ENCODE measurements at places on chromosomes 13 and 19.

DNA sequence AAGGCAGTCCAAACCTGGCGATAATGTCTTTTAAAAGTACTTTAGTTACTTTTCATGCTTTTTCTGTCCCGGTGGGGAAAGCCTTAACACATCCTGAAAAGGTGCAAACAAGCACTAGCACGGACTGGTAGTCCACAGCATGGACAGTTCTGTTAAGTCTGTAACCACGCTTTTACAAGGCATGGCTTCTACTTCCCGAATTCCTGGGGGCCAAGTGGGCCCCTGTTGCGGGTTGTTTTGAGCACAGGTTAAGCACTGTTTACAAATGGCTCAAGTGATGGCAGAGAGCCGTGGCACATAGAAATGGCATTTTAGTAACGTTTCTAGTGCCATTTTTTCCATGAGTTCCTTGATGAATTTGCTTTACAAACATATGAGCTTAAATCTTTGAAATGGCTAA is 37.6 kb downstream of the ZNF493 start:
- no peak for DNase-seq

GRCh38 chr19:13521066-13521465 is 14.8 kb upstream of the CACNA1A start:
- no peak for DNase-seq

GRCh38 chr13:33677215-33677614 is 140.7 kb upstream of the RFC3 start:
- no peak for DNase-seq

DNA sequence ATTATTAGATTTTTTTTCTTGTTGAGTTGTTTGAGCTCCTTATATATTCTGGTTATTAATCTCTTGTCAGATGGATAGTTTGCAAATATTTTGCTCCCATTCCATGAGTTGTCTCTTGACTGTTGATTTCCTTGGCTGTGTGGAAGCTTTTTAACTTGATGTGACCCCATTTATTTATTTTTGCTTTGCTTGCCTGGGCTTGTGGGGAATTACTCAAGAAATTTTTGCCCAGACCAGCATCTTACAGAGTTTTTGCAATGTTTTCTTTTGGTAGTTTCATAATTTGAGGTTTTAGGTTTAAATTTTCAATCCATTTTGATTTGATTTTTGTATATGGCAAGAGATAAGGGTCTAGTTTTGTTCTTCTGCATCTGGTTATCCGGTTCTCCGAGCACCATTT is 124.7 kb downstream of the PCCA start:
- no peak for DNase-seq

GRCh38 chr13:59734393-59734792 is 429.3 kb downstream of the DIAPH3 start:
- no peak for DNase-seq

GRCh38 chr19:29528946-29529645 is 3.3 kb downstream of the VSTM2B start:
- DNase-seq: no peak

DNA sequence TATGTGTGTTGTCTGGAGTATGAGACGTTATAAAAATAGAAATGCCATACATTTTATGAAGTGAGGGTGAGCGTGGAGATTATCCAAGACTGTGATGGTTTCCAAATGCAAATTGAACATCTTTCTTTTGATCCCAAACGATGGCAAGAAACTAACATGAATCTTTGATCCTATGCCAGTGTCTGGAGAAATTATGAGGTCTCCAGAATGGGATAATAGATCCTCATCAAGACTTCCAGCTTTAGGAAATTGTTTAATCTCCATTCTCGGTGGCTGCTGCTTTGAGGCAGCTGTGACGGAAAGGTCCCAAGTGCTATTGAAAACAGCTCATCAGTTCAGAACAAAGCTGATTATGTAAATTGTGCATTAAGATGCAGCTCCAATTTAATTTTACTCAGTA is 30.8 kb downstream of the CBY2 start:
- no peak for DNase-seq

- no peak for DNase-seq
These were observed 2.7 kb downstream of the COQ8B start for GRCh38 chr19:40713939-40714338.

DNA sequence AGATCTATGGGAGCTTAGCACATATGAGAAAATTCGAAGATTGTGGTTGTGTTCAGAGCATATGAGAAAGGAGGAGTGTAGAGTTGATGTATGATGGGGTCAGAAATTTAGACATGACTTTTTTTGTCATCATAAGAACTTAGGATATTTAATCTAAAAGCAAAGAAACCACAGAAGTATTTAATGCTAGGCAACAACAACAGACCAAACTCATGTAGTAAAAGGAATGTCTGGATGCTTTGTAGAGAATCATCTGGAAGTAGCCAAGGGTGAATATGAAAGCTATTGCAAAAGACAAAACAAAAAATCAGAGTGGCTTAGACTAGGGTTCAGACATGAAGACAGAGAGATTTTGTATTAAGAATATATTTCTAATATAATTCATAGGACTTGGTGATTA is 190.3 kb downstream of the SLITRK1 start:
- DNase-seq: no peak

GRCh38 chr13:80338781-80339562 is 2.0 kb downstream of the SPRY2 start:
- no peak for DNase-seq

GRCh38 chr19:52570000-52570861 is at the start of gene ZNF701:
Gene ZNF701, plus strand, starts transcription at chr19:52570287. Its CDS starts 3,861 bp downstream, at chr19:52574148.
- DNase-seq: peak; percentile 86

- DNase-seq: no peak
These were observed 21.7 kb downstream of the ZIC5 start for GRCh38 chr13:99949679-99950413.

- DNase-seq: peak; percentile 41
These were observed 1.1 kb downstream of the ZNF850 start for GRCh38 chr19:36771261-36772231.

- no peak for DNase-seq
These were observed 28.9 kb upstream of the USP12 start for GRCh38 chr13:27200413-27201070.

GRCh38 chr13:30696278-30697176 is 38.8 kb upstream of the ALOX5AP start:
- no peak for DNase-seq

GRCh38 chr13:30125422-30126073 is 181.8 kb downstream of the KATNAL1 start:
- no peak for DNase-seq

- DNase-seq: no peak
These were observed 47.0 kb upstream of the C13orf46 start for GRCh38 chr13:114020750-114021463.

GRCh38 chr13:25744178-25744577 is 307.6 kb downstream of the SHISA2 start:
- no peak for DNase-seq

GRCh38 chr13:113923376-113924063 is 50.4 kb downstream of the C13orf46 start:
- no peak for DNase-seq

DNA sequence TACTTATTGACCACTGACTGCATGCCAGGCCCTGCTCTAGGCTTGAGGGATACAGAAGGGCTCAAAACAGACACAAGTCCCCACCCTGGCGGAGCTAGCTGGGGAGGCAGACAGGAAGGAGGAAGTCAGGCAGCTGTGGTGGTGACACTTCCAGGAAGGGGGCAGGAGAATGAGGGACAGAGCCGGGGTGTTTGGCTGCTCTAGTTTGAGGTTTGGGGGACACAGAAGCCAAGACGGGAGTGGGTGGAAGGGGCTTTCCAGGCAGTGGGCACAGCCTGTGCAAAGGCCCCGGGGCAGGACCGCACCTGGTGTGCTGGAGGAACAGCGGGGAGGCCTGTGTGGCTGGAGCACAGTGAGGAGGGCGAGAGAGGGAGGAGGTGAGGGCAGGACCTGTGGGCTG is 4.0 kb downstream of the MRPL54 start:
- no peak for DNase-seq

DNA sequence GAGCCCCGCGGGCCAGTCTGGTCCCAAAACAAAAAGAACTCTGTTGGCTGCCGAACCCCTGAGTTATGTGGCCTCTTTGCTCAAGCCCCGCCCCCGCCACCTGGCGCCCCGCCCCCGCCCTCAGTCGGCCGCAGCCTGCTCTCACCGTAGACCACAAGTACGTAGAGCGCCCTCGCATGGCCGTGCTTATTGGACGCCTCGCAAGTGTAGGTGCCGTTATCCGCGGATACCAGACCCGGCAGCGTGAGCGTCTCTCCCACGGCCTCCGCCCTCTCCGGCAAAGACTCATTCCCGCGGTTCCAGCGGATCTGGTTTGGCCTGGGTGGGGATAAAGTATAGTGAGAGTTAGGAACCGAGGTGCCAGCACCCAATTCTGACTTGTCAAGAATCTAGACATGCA is 5.5 kb upstream of the ZNF428 start:
- DNase-seq: peak; percentile 88

DNA sequence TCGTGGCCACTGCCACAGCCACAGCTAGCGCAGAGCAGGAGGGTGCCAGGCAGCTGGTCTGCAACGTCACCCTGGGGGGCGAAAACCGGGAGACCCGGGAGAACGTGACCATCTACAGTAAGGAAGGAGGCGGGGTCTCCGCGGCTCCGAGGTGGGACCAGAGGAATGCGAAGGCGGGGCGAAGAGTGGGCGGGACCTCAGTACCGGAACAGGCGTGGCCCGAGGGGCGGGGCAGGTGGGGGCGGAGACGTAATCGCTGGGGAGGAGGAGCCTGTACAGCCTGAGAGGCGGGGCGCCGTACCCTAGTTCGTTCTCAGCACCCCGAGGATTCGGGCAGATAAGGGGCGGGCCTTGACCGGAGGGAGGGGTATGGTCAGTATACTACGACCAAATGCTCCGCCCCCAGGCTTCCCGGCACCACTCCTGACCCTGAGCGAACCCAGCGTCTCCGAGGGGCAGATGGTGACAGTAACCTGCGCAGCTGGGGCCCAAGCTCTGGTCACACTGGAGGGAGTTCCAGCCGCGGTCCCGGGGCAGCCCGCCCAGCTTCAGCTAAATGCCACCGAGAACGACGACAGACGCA is 2.5 kb downstream of the ICAM5 start:
- peak; percentile 86 for DNase-seq

GRCh38 chr19:40335101-40335500 is 13.1 kb downstream of the C19orf47 start:
- no peak for DNase-seq

DNA sequence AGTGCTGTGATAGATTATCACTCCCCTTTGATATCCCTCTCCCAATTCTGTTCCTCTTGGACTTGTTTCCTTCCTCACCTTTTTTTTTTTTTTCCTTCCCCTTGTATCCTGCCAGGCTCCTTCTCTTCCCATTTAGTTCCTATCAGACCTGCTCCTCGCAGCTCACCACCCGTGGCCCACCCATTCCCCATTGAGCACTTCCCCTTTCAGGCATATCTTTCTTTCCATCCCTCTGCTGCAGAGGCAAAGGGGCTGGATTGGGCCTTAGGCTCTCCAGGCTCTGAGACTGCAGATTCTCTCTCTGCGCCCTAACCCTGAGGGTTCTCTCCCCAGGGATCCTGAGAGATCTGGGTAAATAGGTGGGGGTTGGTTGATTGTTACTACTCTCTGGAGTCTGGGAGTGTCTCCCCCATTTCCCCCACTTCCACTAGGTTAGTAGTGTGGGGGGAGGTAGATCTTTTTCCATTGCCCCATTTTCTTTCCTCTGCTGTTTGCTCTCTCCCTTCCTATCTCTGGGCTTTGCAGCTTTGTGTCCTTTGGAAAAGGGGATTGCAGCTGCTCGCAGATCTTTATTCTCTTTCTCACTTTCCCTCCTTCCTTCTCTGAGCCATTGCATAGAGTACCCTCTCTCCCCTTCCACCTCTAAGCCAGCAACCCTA is 2.3 kb downstream of the ARHGAP35 start:
- DNase-seq: no peak

DNA sequence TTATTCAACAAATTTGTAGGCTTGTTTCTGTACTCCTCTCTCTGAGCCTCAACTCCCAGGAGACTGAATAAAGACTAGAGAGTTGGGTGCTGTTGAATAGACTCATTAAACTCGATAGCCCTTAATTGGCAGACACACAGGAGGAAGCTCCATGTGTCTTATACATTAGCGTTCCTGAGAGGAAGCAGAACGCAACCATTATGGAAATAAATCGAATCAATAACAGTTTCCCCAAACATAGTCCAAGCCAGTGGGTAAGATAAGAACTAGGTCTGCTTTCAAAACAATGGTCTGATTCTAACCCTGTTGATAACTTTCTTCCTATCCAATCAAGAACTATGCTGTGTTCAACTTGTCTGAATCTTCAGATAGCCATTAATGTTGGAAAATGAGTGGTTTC is 118.1 kb upstream of the FNDC3A start:
- DNase-seq: no peak

DNA sequence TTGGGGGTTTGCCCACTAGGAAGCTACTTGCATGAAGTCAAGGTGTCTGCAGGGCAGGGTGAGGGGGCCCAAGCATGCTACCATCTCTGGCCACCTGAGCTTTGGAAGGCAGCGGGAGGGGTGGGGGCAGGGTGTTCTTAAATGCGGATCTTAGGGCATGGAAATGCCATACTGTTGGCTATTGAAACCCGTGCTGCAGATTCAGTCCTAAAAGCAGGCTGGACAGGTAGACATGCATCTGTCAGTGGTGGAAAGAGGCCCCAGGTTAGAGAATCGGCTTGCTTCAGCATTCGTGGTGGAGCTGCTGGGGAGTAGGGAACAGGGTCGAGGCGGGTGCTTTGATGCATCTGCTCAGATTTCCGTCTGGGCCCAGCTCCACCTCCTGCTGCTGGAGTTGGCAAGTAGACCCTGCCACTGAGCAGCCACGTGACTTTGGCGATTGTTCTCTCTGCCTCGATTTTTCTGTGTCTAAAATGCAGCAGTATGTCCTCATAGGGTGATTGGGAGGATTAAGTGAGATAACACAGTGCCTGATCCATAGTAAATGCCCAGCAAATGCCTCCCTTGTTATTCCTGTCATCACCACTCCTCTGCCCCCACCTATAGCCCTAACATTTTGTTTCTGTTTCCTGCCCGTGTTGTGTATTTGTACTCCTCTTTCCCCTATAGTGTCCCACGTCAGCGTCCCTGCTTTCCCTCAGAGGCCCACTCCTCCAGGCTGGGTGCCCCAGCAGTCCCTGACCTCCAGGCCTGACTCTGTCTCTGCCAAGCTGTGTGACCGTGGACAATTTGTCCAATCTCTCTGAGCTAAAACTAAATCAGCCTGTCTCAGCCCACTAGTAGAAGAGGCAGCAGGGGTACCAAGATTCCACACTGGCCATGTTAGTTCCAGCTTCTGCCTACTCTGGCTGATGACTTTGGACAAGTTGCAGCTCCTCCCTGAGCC is 5.8 kb downstream of the PPP1R37 start:
- DNase-seq: no peak

DNA sequence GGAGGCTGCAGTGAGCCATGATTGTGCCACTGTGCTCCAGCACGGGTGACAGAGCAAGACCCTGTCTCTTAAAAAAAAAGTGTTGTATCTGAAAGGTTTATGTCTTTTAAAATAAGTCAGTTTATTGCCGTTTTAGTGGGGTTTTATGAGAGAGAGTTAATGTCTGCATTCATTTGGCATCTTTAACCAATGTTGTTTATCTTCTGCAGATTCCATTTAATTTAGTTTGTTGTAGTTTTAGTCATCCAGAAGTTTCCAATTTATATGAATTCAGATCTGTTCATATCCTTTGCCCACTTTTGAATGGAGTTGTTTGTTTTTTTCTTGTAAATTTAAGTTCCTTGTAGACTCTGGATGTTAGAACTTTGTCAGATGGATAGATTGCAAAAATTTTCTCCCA is 36.7 kb upstream of the LPAR6 start:
- DNase-seq: no peak

- no peak for DNase-seq
These were observed 894.4 kb upstream of the PCDH9 start for GRCh38 chr13:68124437-68125086.
